ENCODE measurements at places on chromosomes 11 and 22. TPM values are rescaled to one million over a fixed set of nuclear protein-coding genes. Genes with fewer than 3 reads are reported as not detected.

Gene SART1
- 68.3 TPM for total RNA-seq

DNA sequence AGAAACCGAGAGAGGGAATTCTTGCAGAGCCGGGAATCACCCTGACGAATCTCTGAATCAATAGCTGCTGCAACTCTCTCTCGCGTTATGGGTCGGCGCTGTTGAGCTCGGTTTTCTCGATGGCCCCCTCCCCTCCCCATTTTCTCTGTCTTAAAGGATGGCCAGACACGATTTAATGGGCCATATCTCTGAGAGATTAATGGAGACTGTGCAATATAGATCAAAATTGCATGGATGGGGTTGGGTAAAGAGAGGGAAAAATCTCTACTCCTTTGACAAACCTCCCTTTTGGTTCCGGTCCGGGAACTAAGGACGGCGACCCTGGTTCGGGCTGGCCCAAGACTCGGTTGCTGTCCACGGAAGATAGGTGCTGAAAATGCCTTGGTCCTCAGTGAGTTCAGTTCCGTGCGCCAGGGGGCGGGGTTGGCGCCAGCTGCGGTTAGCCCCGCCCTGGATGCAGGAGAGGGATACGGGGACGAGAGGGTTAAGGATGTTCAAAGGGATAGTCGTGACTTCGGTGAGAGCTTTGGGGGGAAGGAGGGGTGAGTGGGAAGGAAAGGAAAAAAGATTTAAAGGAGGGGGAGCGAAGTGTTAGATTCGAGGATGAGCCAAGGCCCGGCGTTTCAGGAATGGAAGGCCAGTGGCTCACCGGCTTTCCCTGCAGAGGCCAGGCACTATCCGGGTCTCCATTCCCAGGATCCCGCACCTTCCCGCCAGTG lies 103.6 kb upstream of the HSD17B12 start:
- peak; percentile 16 for DNase-seq

DNA sequence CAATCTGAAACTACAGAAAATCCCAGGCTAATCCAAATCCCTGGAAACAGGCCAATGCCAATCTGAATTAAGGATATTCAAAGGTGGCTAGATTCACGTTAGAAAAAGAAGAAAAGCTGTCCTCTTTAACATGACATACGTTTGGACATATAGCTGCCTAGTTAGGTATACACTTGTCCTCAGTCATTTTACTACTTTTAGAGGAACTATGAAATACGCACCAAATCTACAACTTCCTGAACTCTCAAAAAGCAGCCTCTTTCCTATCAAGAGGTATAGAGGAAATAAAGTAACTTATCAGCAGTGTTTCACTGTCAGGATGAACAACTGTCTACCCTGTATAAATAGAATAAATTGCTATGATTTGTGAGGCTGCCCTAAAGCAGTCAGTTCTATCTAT lies 24.0 kb downstream of the KMT5B start:
- DNase-seq, result no peak

- DNase-seq, result no peak
Observed at GRCh38 chr22:44473166-44473565, 24.9 kb downstream of the RTL6 start.

DNA sequence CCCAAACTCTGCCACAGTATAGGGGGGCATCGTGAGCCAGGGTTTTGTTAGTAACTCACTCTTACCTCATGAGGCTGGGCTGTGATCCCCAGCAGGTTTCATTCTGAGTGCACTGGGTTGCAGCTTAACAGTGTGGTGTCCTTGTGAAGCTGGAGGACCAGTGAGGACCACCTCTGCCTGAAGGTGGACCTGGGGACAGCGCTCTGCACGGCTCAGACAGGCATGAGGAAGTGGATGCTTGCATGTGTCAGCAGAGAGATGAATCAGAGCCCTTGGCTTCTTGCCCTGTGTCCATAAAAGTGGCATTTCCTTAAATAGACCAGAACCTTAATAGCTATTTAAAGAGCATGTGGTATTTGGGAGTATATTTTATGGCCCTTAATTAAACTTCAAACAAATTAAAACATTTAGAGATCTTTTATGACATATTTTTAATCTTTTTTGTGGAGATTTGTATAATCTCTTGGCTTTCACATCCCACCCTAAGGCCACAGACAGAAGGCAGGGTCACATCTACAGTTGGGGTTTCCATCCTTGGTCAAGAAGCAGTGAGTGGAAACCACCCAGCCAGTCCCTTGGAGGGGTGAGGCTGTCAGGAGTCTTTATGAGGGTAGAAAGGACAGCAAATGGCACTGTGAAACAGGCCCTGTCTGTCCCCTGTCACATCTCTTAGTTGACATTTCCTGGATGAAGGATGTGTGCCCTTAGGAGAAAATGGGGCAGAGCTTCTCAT lies 24.8 kb upstream of the ADORA2A start:
- peak; percentile 80 for DNase-seq

DNA sequence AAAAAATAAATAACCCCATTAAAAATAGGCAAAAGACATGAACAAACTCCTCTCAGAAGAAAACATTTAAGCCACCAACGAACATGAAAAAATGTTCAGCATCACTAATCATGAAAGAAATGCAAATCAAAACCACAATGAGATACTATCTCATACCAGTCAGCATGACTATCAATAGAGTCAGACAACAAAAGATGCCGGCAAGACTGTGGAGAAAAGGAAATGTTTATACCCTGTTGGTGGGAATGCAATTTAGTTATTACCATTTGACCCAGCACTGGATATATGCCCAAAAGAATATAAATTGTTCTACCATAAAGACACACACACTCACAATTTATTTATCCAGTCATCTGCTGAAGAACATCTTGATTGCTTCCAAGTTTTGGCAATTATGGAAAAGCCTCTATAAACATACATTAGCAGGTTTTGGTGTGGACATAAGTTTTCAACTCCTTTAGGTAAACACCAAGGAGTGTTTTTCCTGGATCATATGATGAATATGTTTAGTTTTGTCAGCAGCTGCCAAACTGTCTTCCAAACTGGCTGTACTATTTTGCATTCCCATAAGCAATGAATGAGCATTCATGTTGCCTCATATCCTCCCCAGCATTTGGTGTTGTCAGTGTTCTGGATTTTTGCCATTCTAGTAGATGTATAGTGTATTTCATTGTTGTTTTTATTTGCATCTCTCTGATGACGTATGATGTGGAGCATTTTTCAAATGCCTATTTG lies 28.0 kb downstream of the OR8D1 start:
- DNase-seq, result peak; percentile 62

Measured in Caki2 (cell line).